ENCODE measurements at places on chromosomes 1 and 21.
A peak's percentile ranks its signal among the peaks of the same experiment; 100 is the strongest.

DNA sequence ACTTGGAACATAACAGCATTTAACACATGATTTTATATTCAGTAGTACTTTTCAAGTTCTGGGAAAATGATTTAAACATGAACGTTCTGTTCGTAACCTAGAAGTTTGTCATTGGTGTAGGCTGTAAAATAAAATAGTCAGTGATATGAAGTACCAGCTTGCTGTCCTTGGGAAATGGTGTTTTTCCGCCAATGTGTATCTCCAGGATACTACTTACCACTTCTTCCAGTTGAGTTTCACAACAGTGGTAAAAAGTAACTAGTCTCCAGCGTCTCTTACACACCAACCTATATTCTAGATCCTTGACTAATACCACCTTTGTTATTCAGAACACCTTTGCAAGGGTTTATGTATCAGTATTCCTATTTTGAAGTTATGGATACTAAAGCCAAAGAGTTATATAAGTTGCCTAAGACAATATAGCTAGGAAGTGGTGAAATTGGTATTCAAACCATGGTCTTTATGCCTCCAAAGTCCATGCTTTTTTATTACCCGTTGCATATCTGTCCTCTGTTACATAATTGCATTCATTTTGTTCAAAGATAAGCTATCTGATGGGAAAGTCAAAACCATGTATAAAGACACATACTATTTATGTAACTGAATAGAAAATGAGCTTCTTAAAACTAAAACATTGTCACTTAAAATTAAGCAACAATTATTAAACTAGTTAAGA, 43.1 kb downstream of the HOOK1 start:
- DNase-seq, result no peak

DNA sequence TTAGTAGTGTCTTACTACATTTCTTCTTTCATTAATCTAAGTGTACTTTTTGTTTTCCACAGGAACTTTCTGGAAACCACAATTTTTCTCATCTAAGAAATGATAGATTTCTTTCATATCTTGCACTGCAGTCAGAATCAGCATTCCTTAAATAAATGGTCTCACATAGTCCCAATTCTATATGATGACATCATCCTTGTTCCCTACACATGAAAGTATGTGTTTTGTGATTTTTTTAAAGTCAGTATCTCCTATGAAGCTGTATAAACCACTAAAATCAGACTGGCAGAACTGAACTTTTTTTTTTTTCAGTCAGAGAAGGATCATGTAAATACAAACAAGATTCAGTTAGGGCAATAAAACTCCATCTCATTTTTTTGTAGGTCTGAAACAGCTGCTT, 742.6 kb upstream of the CXADR start:
- no peak for DNase-seq

- DNase-seq, result no peak
Observed at GRCh38 chr1:198595765-198596164, 43.1 kb upstream of the PTPRC start.

DNA sequence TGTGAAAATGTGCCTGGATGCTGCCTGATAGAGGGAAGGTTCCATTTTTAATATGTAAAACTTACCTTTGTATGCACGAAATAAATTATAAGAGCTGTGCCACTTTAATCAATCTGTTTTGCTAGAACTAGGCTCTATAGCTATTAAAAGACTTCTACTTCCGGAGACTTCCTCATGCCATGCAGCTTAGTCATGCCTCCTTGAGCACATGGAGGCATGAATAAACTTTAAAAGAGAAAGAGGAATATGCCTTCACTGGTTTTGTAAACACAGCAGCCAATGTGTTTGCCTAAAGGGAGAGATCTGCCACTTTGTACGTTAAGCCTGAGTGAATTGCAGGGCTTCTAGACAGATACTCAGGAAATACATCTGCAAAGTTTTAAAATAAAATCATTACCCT, 604.6 kb downstream of the LRRIQ3 start:
- DNase-seq, result no peak

- DNase-seq, result peak; percentile 27
Observed at GRCh38 chr21:44415073-44416025, 40.0 kb upstream of the LRRC3 start.

- no peak for DNase-seq
Observed at GRCh38 chr21:38993561-38993960, 187.8 kb downstream of the ETS2 start.

GRCh38 chr1:74504125-74504932, 8.1 kb downstream of the LRRC53 start:
- DNase-seq, result no peak

DNA sequence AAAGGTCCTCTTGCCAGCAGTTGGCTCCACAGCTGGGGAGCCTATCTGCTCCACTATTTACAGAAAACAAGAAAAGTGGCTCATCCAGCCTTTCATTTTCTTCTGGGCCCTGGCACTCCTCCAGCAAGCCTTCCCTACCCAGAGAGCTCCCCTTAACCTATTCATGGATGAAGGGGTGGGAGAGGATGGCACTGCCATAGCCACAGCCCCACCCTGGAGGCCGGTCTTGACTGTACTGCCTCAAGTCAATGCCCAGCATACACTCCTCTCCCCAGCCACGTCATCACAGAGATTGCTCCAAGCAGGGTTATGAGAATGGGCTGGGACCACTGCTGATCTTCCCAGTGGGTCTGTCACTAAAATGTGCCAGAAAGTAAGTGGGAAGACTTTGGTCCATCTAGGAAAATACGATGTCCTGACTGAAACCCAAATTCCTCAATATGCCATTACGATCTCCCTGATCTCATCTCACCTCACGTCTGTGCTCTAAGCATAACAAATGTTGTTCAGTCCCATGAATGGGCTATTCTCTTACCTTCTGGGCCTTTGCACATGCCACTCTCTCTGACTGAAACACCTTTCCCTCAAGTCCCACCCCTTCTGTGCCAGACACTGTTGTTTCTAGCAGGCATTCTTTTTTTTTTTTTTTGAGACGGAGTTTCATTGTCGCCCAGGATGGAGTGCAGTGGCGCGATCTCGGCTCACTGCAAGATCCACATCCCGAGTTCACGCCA, 21.4 kb upstream of the PTAFR start:
- no peak for DNase-seq

Measured in suprapubic skin (tissue), 4 donors.